ENCODE measurements at places on chromosomes 11 and 22. TPM values are rescaled to one million over a fixed set of nuclear protein-coding genes. Genes with fewer than 3 reads are reported as not detected.

KCNQ1OT1 gene
- 0.78 TPM for polyA plus RNA-seq

DNA sequence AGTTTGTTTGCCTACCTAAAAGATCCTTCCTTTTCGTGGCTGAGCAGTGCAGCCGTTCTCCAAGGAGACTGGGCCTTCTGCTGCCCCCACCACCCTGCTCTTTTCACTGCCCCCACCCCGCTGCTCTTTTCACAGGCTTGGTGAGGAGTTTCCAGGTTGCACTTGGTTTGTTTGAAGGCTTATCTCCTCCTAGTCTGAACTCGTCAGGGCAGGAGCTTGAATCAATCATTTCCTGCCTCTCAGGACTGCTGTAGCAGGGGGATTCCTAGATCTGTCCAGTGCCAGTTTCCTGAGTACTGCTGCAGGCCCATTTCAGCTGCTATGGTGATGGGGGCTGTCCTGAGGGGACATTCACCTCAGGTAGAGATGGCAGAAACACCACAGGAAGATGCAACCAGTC, 10.0 kb downstream of the MED15 start:
- no peak for DNase-seq

BTBD18 gene
- 0.10 TPM for polyA plus RNA-seq

FAM83F gene
- 1.6 TPM for polyA plus RNA-seq
